Activated CD8-positive, alpha-beta T cell treated with anti-CD3 and anti-CD28 coated beads, Interleukin-2, amount 10 ng/mL, durations not matched to agents 7 days and 5 days (primary cell): ENCODE measurements at places on chromosomes 2 and 18.
A peak's percentile ranks its signal among the peaks of the same experiment; 100 is the strongest.

GRCh38 chr2:172426635-172427255, 641 bp upstream of the ITGA6 start:
- DNase-seq = no peak

- DNase-seq = no peak
These were observed 58.0 kb upstream of the EDAR start for GRCh38 chr2:109046925-109047508.

GRCh38 chr2:148102641-148103040, 81.8 kb downstream of the MBD5 start:
- no peak for DNase-seq

DNA sequence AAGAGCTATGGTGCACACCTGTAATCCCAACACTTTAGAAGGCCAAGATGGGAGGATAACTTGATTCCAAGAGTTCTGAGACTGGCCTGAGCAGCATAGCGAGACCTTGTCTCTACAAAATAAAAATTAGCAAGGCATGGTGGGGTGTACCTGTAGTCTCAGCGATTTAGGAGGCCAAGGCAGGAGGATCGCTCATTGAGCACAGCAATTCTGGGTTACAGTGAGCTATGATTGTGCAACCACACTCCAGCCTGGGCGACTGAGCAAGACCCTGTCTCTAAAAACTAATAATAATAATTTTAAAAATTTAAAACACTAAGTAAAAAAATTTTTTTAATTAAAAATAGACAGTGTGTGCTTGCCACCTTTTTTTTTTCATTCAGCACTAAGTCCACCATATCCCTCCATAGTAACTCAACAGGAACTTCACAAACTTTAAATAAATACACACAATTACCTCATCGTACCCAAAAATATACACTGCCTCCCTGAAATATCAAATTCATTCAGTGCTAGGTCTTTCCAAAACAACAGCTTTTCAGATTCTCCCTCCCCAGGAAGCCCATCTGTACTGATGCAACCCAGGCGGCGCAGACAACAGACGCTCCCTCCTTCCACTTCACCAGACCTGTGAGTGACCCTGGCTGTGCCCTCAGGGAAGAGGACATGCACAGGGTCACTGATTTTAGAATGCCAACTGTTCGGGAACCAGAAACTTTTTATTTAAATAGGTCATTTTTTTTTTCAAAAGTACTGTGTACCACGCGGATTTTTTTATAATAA, 29.6 kb downstream of the FAM168B start:
- no peak for DNase-seq

DNA sequence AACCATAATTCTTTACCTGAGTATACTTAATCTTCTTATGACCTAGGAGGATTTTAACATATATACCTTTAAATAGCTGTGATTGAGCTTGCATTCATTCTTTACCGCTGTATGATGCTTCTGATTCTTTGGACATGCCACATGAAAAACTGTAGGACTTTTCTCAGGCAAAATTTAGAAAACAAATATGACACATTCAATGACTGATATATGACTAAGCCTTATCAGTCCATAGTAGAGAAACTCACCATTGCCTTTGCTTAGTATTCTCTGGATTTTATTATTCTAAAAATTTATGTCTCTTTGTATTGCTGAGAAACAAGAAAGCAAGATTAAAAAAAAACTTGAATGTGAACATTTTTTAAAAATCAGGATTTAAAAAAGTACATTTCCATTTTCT, 3.7 kb downstream of the FAM171B start:
- DNase-seq = no peak

DNA sequence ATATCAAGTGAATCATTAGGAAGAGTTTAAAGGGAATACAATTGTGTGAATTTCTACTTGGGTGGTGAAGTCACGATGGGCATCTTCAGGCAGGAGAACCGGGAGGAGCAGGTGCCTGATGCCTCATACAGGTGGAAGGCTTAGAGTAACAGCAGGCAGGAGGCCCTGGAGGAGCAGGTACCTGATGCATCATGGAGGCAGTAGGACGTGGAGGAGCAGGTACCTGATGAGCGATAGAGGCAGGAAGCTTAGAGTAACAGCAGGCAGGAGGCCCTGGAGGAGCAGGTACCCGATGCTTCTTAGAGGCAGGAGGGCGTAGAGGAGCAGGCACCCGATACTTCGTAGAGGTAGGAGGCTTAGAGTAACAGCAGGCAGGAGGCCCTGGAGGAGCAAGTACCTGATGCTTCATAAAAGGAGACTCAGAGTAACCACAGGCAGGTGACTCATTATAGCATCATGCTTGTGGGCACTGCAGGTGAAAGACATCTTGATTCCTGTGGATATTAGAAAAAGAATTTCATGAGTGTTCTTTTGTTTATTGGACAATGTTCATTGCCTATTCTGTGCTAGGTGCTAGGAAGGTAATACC, 133.9 kb downstream of the ATP9B start:
- DNase-seq = no peak

- no peak for DNase-seq
These were observed 74.9 kb downstream of the ZNF236 start for GRCh38 chr18:76897257-76897656.

- peak; percentile 59 for DNase-seq
These were observed 3.5 kb upstream of the RNPEPL1 start for GRCh38 chr2:240564561-240565332.

DNA sequence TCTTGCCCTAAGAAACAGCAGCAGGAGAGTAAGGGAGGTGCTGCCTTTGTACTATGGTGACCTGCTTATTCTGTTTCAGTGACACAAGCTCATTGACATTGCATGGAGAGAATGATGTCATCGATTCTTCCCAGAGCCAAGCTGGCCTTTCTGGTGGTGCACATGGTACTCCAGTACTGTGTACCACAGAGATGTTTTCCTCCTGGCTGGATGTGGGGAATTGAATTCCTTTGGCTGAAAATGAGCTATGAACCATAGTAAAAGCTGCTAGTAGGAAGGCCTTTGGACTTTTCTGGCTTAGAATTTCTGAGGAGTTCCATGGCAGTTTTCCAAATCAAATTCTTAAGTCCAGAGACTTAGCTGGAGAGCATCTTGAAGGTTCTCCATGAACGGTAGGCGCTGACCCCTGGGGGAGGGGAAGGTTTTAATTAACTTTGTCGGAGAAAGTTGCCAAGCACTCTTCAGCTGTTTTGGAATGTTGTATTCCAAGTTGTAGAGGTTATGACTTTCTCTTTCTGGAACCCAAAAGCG, 17.1 kb upstream of the B3GNT2 start:
- DNase-seq = no peak

DNA sequence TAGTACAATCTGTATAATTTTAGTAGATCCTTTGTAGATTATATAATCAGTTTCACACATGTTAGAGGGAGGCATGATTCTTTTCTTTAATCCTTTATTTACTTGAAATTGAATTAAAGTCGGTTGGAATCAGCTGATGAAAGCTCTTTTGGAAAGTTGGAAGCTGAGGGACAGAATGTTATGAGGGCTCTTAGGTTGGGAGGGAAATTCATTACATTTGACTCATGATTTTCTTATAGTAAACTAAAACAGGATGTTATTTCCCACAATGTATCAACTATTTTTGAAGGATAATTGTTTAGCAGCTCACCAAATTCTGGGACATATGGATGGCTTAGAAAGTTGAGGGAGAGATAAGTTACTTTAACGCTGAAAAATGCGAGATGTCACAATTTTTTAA, 52.7 kb upstream of the TMEFF2 start:
- no peak for DNase-seq

DNA sequence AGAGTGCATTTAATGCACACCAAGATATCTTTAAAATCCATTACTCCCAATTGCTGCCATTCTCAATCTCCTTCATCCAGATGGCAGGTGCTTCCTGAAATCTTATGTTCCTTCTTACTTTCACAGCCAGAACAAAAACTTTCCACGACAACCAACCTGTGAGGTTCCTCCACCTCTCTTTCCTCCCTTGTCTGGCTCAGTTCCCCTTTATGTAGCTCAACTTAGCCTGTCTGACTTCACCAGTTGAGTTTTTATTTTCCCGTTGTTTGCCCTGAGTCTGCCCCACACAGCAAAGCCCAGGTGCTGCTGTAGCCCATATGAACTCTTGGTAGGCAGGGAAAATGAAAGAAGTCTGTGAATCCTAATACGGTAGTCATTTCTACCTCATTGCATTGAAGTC, 112.5 kb downstream of the MREG start:
- no peak for DNase-seq

- DNase-seq = no peak
These were observed 100.1 kb upstream of the ARHGAP15 start for GRCh38 chr2:143029141-143029540.

DNA sequence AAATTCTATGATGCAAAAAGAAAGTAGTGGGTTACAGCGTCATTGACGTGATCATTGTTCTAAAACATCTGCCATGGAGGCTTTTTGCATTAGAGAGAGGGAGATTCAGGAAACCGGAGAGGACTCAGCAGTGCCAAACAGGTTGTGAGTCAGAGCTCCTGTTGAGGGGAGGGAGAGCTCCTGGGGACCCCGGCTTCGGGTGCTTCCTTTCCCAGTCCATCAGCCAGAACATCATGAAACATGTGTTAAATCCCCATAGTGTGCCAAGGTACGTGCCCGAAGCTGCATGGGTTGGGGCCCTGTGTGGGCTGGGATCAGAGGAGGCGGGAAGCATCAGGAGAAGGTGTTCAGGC, 791 bp upstream of the CYRIA start:
- no peak for DNase-seq

DNA sequence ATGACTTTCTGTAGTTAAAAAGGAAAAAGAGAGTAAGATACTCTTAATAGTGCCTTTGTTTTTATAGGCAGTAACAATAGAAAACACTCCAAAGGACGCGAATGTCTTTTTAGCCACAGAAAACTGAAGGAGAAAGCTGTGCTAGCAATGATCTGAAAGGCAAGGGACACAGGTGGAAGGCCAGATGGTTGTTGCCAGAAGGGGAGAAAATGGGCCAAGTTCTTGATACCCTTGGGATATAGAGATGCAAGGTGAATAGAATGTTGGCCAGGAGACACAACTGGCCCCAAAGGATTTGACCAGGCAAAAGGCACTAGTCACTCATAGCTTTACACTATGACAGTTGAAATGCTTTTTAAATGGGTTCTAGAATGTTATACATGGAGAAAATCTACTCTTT, 180.0 kb downstream of the NRXN1 start:
- DNase-seq = no peak

- no peak for DNase-seq
These were observed 318 bp downstream of the TYW5 start for GRCh38 chr2:199955007-199955338.

DNA sequence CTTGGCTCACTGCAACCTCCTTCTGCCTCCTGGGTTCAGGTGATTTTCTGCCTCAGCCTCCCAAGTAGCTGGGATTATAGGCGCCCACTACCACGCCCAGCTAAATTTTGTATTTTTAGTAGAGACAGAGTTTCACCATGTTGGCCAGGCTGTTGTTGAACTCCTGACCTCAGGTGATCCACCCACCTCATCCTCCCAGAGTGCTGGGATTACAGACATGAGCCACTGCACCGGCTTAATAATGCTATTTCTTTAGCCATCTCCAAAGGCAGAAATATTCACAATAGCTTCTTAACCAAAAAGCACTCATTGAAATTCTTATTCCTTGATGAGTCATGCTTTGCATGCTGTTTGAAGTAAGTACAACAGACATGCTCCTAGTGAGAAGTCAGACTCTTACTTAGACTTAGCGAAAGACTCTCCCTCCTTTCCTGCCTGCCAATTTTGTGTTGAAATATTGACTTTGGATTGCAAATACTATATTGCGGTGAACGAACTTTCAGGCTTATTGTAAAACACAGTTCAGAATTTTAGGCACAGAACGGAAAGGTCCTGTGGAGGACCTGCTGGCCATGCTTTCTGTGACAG, 4.4 kb downstream of the ACTR3 start:
- no peak for DNase-seq

DNA sequence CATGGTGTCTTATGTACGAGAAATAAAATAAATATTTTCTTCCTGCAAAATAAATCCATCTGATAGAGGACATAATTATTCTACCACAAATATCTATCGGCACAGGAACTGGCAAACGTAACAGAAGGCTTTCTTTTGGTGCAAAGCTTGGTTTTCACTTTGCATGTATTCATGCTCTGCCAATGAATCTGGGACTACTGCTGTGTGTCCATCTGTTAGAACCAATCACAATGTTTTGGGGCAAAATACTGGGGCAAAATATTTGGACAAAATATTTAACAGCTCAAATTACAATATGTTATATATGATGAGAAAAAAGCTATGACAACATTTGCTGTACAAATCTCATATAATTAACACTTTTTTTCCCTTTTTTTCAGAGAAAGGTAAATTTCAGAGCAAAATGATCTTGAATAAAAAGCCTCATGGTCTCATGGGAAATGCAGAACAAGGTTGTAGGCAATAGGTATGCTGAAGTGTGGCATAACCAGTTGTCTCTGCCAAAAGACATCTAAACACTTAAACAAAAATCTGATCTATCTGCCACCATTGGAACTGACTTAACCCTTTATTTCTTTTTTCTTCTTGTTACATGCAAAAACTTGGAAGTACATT, 923.2 kb downstream of the CPS1 start:
- DNase-seq = no peak

DNA sequence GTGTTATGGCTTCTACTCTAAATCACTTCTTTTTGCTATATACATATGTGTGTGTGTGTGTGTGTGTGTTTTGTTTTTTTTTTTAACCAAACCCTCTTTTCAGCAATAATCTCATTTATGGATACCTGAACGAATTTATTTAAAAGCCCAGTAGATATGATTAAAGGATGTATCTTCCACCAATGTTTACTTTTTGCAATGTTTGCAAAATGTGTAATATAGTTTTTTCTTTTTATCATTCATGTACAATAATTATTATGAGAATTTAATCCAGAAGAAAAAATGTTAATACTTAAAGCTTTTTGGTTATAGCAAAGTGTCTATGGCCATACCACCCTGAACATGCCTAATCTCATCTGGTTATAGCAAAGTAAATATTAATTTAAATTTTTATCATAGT, 1.6 kb upstream of the CNDP2 start:
- no peak for DNase-seq

- DNase-seq = no peak
These were observed 4.0 kb downstream of the PID1 start for GRCh38 chr2:229267080-229267479.

DNA sequence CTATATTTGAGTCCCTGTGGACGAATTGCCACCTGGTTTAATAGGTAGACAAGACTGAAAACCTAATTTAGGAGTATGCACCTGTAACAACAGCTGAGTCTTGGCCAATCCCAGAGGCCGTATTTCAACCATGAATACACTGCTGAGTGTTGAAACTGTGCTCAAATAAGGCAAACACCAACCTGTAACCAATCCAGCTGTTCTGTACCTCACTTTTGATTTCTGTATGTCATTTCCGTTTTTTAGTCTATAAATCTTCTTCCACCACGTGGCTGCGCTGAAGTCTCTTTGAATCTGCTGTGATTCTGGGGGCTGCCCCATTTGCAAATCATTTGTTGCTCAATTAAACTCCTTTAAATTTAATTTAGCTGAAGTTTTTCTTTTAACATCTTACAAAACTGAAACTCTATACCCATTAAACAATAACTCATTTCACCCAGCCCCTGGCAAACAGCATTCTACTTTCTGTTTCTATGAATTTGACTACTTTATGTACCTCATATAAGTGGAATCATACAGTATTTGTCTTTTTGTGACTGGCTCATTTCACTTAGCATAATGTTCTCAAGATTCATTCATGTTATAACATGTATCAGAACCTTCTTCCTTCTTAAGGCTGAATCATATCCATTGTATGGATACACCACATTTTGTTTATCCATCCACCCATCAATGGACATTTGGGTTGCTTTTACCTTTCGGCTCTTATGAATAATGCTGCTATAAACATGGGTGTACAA, 7.5 kb upstream of the YPEL5 start:
- peak; percentile 33 for DNase-seq

GRCh38 chr18:66013969-66014368, 263.2 kb downstream of the CDH7 start:
- DNase-seq = no peak
